ENCODE measurements at places on chromosomes 2 and 18. TPM values are rescaled to one million over a fixed set of nuclear protein-coding genes. Genes with fewer than 3 reads are reported as not detected.

DNA sequence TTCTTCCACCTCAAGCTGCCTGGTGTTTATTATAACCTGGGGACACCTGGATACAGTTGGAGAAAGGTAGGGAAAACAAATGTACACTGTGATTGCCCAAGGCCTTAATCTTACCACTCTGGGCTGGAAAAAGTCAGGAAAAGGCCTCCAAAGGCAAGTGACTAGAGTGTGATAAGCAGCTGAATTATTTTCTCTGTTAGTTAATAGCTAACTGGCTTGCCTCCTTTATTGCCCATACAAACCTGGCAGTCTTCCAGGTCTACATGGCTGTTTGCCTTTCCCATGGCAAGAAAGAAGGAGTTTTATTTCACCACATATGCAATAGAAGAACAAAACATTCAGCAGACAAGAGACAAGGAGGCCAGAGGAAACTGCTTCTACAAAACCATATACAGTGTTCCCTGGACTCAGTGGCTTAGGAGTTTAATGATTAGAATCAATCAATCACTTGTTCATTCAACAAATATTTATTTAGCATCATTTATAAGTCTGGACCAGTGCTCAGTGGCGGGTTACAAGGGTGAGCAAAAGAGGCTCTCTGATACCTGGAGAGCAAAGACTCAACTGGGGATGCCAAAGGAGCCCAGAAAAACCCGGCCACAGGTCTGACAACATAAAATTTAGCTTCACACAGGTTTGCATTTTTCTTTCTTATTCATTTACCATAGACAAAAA, 27.5 kb upstream of the SUCLG1 start:
- no peak for DNase-seq
- no peak overlapping the region for H3K4me3 ChIP-seq
- H3K4me1 ChIP-seq, result no peaks in the 10 kb centered on the region
- H3K27ac ChIP-seq, result no peak overlapping the region
- no peaks in the 10 kb centered on the region for H3K36me3 ChIP-seq

GRCh38 chr2:105141099-105141614, 100.4 kb upstream of the GPR45 start:
- peaks cover 22% of the 10 kb centered on the region for H3K27me3 ChIP-seq
- no peak for DNase-seq
- no peak overlapping the region for H3K27ac ChIP-seq
- H3K36me3 ChIP-seq, result no peaks in the 10 kb centered on the region
- peaks cover 4% of the 10 kb centered on the region for H3K4me1 ChIP-seq
- no peak overlapping the region for H3K4me3 ChIP-seq

- H3K4me3 ChIP-seq, result no peak overlapping the region
- H3K36me3 ChIP-seq, result no peaks in the 10 kb centered on the region
- no peak for DNase-seq
Measured at GRCh38 chr2:151842830-151843690, 14.8 kb upstream of the ARL5A start.

DNA sequence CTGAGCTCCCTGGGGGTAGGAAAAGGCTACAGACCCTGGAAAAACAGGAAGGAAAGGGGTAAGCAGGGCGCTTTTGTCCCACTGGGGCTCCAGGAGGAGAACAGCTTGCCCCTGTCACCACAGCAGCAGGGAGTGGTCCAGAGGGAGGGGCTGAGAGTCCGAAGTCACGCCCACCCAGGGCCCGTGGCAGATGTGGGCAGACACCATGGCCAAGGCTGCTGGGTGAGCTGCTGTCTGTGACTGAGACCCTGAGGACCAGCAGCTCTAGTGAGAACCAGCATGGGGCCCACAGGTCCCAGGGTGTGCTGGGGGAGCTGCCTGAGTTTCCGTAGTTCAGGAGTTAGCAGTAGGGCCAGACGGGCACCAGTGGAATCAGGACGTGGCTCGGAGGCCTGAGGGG, 162.0 kb downstream of the SPP2 start:
- H3K27me3 ChIP-seq, result no peaks in the 10 kb centered on the region
- peak overlapping the region; percentile 55 for H3K27ac ChIP-seq
- no peaks in the 10 kb centered on the region for H3K36me3 ChIP-seq
- DNase-seq, result no peak

GRCh38 chr2:27621524-27621923, 7.3 kb downstream of the CCDC121 start:
- H3K4me3 ChIP-seq, result no peak overlapping the region
- H3K36me3 ChIP-seq, result no peaks in the 10 kb centered on the region
- no peak overlapping the region for H3K27ac ChIP-seq
- no peaks in the 10 kb centered on the region for H3K4me1 ChIP-seq
- no peak for DNase-seq

GRCh38 chr2:10159581-10160131, 37.1 kb downstream of the RRM2 start:
- H3K27ac ChIP-seq, result no peak overlapping the region
- no peak overlapping the region for H3K4me3 ChIP-seq
- H3K27me3 ChIP-seq, result no peaks in the 10 kb centered on the region
- H3K4me1 ChIP-seq, result peaks cover 4% of the 10 kb centered on the region

DNA sequence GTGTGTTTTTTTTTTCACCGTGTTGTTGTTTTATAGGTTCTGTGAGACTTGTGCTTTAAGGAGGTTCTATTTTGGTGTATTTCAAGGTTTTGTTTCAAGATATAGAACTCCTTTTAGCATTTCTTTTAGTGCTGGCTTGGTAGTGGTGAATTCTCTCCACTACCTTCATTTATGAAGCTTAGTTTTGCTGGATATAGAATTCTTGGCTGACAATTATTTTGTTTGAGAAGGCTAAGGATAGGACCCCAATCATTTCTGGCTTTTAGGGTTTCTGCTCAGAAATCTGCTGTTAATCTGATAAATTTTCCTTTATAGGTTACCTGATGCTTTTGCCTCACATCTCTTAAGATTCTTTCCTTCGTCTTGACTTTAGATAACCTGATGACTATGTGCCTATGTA, 66.8 kb downstream of the MSTN start:
- no peaks in the 10 kb centered on the region for H3K27me3 ChIP-seq
- DNase-seq, result no peak
- no peaks in the 10 kb centered on the region for H3K4me1 ChIP-seq

DNA sequence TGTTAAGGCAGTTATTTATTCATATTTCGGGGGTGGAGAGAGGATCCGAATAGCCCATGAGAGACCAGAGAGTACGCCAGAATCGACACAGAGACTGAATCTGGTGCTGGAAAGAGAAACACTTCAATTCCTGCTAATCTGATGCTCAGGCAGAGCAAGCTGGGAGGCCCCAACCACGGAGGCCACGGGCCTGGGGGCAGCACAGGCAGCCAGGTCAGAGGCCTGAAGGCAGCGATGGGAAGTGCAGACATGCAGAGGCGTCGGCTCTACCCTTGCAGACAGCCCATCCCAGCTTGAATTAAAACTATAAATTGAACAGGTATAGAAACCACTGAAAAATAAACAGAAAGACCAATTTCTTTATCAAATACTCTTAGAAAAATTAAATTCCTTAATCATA, 50.6 kb downstream of the PXDN start:
- H3K4me3 ChIP-seq, result no peak overlapping the region
- H3K4me1 ChIP-seq, result peaks cover 9% of the 10 kb centered on the region
- H3K36me3 ChIP-seq, result no peaks in the 10 kb centered on the region
- no peaks in the 10 kb centered on the region for H3K27me3 ChIP-seq
- DNase-seq, result no peak

- DNase-seq, result no peak
- H3K4me3 ChIP-seq, result no peak overlapping the region
- H3K27ac ChIP-seq, result no peak overlapping the region
- no peaks in the 10 kb centered on the region for H3K36me3 ChIP-seq
- H3K27me3 ChIP-seq, result no peaks in the 10 kb centered on the region
Measured at GRCh38 chr2:94759211-94759610, 112.0 kb upstream of the TEKT4 start.

SEPTIN10 gene
- total RNA-seq, result 100.0 TPM

DNA sequence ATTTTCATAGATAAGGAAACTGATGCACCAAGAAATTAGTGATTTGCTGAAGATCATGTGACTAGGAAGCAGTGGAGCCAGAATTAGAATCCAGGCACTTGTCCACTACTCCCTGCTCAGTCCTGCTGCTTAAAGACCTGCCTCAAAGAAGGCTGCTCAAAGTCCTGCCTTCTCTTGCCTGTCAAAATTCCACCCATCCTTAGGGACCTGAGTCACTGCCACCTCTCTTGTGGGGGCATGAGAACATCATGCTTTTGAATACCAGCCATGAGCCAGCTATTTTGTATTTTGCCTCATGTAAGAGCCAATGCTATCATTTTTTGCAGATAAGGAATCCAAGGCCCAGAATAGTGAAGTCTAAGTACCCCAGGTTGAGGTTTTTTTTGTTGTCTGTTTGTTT, 47.1 kb downstream of the DDX1 start:
- H3K4me3 ChIP-seq, result no peak overlapping the region
- H3K27ac ChIP-seq, result no peak overlapping the region
- DNase-seq, result no peak
- H3K4me1 ChIP-seq, result no peaks in the 10 kb centered on the region

DNA sequence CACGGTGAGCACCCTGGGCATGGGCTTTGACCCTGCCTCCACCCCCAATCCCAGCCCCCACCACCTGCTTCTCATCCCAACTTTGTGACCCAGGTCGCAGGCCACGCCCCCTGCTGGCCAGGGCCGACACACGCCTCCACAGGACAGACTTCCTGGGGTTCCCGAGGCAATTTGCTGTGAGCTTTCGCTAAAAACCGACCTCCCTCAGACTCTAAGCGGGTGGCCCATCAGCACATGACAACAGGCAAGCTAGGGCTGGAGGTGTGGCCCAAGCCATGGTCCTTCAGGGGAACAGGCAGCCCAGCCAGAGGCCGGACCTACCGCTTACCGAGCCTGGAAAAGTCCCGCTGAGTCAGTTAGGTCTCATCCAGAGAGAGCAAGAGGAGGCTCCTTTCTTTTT, 31.9 kb downstream of the C1QL2 start:
- DNase-seq, result no peak
- peaks cover 2% of the 10 kb centered on the region for H3K27me3 ChIP-seq
- no peaks in the 10 kb centered on the region for H3K36me3 ChIP-seq
- no peaks in the 10 kb centered on the region for H3K4me1 ChIP-seq
- H3K4me3 ChIP-seq, result no peak overlapping the region

DNA sequence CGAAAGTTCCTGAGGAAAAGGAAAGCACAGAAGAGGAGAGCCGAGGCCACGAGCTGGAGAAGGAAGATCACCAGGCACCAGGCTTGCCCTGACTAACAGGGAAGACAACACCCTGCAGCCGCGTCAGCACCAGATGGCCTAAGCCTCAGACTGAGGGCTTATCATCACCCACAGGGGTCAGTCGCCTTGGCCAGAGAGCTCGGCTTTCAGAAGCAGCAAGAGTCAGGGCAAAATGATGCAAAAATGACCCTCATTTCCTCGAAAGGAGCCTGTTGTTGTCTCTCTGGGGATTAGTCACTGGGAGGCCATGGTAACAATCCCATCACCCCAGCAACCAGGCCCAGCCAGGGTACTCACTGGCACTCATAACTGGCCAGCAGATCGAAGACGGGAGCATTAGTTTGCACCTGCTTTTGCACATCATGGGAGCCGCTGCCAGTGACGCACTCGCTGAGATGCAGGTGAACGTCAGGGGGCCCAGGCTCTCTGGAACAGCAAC, 42.7 kb upstream of the ZFP36L2 start:
- no peaks in the 10 kb centered on the region for H3K4me1 ChIP-seq
- H3K27me3 ChIP-seq, result no peaks in the 10 kb centered on the region
- DNase-seq, result no peak
- no peak overlapping the region for H3K27ac ChIP-seq

BCL11A gene
- total RNA-seq, result 0.33 TPM

GRCh38 chr2:80092474-80092873, 212.1 kb downstream of the LRRTM1 start:
- no peak overlapping the region for H3K27ac ChIP-seq
- no peaks in the 10 kb centered on the region for H3K4me1 ChIP-seq
- no peaks in the 10 kb centered on the region for H3K27me3 ChIP-seq
- no peaks in the 10 kb centered on the region for H3K36me3 ChIP-seq
- no peak for DNase-seq

KCNS3 gene
- 1.7 TPM for total RNA-seq

SOWAHC gene
- total RNA-seq, result 23.4 TPM

- no peak for DNase-seq
- no peaks in the 10 kb centered on the region for H3K4me1 ChIP-seq
- no peaks in the 10 kb centered on the region for H3K36me3 ChIP-seq
Measured at GRCh38 chr2:21175895-21176646, 52.3 kb downstream of the TDRD15 start.

GRCh38 chr2:61254536-61254935, 92.5 kb downstream of the C2orf74 start:
- no peak for DNase-seq
- H3K4me3 ChIP-seq, result no peak overlapping the region
- H3K27ac ChIP-seq, result no peak overlapping the region
- no peaks in the 10 kb centered on the region for H3K27me3 ChIP-seq

GRCh38 chr18:55302167-55302833, 285.7 kb downstream of the TCF4 start:
- DNase-seq, result no peak
- no peaks in the 10 kb centered on the region for H3K4me1 ChIP-seq
- no peaks in the 10 kb centered on the region for H3K36me3 ChIP-seq
- no peak overlapping the region for H3K27ac ChIP-seq
- H3K27me3 ChIP-seq, result no peaks in the 10 kb centered on the region
- H3K4me3 ChIP-seq, result no peak overlapping the region

Measured in Panc1 (cell line).